ENCODE measurements at places on chromosomes 4 and X.

DNA sequence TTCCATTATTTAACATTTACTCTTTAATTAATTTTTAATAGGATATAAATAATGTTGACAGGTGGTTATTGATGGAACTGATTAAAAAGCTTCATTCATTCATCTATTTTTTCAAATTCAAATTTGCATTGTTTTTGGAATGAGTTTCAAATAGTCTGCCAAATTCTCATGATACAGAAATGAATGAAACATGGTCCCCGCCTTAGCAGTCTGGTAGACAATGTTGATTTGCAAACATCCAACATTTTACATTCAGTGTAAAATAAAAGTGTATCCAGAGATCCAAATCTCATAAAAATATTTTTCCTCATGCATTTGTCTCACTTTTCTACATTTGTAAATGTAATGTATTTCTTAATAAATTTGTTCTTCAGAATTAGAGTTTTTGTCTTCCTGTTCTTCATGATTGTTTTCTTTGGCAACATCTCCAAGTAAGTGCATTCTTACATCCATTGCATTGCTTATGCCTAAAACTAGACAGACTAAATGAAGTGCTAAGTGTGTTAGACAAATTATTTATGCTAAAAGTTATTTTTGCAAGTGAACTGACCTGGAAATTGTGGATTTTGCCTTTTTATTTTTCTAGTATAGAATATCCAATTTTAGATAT, 142.3 kb downstream of the PCDH18 start:
- DNase-seq, result no peak

DNA sequence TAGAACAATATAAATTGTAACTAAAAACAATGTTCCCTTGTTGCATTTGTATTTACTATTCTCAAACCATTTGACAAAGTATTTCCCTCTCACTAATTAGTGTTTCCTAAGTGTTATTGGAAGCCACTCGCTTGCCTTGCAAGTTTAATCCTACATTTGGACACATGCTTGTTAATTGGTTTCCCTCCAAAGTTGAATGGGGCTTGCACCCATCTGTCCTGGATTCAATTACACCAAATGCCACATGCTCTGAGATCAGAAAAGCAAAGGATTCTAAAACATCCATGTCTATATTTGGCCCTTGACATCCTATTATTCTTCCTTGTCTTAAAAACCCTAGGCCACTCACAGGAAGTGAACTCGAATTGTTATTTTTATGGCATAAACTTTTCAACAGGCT, 146.6 kb downstream of the AMELX start:
- no peak for DNase-seq

- DNase-seq, result no peak
These were observed 206.7 kb downstream of the MGST2 start for GRCh38 chr4:139872274-139872673.

- DNase-seq, result no peak
These were observed 83.6 kb downstream of the GAB1 start for GRCh38 chr4:143420227-143420626.

DNA sequence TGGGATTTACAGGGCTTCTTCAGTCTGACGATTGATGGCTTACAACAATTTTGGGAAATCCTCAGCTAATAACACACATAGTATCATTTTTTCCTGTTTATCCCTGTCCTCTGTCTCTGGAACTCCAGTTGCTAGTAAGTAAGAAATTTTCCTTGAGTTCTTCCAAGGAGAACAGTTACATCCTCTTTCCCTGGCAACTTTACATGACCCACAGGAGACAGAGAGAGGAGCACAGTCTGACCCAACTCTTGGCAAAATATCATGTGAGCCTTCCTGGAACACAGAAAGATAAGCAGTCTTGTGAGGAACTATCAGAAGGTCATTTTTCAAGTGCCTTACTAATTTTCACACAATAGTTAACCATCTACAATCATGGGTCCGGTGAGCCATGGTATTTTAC, 578.7 kb upstream of the PABPC4L start:
- no peak for DNase-seq

DNA sequence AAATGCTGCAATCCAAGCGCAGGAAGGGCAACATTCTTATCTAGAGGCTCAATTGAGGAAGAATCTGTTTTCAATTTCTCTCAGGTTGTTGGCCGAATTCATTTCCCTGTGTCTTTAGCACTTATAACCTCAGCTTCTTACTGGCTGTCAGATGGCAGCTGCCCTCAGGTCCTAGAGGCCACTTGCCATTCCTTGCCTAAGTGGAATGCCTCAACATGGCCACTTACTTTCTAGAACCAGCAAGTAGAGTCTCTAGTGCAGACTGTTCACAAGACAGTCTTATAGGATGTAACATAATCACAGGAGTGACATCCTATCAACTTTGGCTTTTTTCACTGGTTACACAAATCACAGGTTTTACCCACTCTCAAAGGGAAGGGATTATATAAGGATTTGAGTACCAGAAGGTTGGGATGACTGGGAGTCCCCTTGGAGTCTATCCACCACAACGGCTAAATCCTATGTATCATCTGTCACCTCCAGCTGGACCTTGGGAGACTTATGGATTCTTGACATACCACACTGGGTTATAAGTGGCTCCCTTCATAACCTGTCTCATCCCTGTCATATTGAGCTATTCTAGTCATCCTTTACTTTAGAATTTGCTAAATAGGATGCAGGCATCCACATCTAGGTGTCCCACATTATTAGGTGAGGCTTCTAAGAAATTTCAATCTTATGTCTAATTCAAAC, 297.9 kb upstream of the CTSO start:
- no peak for DNase-seq

DNA sequence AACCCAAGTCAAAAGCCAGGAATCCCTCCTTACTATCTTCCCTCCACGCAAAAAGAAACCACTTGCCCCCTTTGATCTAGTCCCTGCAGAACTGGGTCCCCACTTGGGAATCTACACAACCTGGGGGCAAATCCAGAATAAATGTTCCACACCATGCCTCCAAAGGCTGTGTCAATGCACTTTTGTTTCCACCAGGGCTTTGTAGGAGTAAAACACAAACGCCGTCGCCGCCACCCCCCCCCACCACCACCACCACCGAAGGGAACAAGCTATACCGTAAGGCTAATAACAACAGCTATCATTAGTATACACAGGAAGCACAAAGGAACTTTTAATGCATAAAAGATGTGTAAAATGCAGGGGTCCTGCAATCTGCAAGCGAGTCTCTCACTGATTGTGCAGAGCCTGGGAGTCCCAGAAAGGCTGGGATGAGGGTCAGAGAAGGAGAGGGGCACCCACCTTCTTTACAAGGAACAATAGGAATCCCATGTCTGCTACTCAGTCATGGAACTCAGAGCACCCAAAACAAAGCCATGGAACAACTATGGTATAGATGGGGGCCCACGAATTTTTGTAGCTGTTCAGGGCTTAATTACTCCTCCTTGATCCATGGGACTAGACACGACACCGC, 13.2 kb downstream of the BCOR start:
- DNase-seq, result no peak

DNA sequence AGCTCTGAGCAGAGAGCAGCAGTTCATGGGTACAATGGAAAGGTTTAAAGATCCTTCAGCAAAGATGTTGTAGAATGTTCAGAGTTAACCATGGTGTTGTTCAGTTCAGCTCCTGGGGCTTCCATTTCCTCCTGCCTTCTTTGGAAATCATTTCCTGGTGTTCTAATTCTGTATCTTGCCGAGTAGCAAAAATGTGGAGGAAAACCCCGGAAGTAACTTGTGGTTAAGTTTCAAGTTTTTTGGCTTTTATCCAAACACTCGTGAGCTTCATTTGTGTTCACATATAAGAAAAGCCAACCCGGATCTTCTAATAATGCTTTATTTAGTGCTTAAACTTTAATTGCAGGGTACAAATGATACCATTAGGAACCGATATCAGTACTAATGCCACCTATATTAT, 33.6 kb upstream of the ARX start:
- no peak for DNase-seq

- DNase-seq, result no peak
These were observed 16.4 kb upstream of the EIF4E start for GRCh38 chr4:98945297-98945850.

DNA sequence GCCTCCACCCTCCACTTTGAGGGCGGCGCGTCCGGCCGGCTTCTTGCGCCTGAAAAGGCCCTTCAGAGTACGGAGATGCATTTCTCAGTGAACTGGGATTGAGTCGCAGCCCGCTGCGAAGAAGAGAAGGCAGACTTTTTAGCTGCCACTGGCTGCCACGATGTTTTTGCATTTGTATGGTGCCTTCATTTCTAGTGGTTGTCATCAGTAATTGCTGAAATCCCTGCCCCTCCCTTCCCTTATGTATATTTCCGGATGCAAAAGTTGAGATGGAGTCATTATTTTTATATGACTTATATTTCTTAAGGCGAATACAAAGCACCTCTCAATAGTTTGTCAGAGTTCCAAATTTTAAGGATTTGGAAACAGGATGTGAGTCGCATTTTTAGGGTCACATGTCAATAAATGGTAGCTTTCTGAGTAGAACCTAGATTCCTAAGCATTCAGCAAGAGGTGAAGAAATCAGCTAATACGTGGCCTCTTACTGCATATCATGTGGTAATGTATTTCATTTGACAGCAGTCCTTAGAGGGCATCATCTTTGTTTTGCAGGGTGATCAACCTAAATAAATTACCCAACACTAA, 658 bp downstream of the ATP6AP2 start:
- no peak for DNase-seq

DNA sequence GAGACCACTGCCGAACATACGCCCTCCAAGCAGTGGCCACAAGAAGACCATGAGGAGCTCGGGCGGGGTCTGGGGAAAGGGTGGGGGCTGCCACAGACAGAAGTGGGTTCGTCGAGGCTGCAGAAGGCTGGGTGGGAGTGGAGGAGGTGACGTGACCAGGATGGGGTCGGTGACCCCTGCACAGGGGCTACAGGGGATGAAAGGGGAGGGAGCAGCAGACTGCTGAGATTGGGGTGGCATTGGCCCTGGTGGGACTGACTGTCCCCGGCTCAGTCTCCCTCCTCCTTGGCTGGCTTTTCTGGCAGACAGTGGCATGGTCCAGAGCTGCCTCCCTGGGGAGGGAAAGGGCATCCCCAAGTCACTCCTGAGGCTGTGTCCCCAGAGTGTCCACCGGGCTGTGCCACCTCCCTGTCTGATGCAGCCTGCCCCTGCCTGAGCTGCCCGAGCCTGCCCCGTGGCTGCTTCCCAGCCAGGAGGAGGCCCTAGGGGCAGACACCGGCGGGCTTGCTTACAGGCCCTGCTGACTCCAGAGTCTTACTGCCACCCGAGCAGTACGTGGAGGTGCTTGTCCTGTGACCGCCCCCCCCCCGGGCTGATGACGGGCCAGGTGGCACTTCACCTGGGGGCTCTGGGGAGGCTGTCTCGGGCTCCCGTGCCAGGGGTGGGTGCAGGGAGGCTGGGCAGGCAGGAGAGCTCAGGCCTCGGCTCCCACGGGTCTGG, 7.2 kb downstream of the SH3BP2 start:
- no peak for DNase-seq

DNA sequence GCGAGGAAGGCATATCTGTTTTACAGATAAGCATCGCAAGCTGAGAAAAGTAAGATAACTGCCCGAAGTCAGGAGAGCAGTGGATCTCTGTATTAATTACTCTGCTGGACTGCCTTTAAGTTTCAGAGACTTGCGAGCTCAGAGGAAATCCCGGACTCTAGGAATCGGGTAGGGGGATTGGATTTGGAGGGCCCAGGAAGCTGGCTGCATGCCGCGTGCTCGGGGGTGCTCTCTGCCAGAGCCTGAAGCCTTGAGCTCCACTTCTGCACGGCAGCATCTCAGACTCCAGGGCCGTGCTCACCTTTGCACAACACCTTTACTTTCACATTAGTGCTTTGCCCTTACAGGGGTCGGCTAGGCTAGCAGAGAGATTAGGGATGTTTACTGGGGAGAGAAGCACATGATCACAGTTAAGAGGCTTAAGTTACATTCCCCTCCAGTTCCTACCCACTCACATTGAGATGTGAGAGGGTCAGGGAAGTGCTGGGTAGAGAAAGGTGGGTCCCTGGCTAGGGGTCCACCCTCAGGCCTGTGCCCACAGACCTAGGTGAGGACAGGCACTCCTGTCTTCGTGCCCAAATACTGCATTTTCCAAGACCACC, 57.0 kb downstream of the TRIML1 start:
- DNase-seq, result no peak

GRCh38 chr4:19752599-19752998, 499.1 kb upstream of the SLIT2 start:
- no peak for DNase-seq

GRCh38 chr4:68451246-68452211, 4.3 kb downstream of the TMPRSS11E start:
- no peak for DNase-seq

DNA sequence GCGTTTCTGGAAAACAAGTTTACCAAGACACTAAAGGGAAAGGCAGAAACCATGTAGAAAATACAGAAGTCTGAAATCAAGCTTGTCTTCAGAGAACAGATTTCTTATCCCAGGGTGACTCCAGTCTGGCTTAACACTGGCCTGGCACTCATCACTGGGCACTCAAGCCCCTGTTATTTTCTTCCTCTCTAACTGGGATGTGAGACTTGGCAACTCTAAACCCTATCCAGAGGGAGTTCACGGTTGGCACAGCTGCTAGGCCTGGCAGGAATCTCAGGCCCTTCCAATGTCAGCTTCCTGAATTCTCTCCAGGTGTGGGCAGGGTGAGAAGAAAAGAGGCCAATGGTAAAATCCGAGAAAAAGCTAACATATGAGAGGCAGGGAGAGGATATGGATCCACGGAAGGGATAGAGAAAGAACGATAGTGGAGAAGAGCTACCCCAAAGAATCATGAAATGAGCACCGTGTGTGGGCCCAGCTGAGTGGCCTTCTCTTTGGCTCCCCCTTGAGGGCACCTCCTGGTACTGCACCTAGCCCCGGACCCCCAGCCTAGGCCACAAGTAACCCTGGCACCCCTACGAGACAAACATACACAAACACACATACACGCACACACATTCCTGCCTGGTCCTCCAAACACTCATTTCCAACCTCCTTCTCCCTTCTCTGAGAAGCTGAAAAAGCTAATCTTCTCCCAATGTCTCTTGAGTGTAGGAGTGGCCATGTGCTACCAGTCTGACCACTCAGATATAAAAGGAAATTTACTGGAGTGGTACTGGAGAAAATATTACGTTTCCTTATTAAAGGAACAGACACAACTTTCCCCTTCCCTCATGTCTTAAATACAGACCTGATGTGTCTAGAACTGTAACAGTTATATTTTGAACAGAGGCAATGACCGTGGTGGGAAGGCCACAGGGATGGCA, 16.6 kb upstream of the PTCHD1 start:
- DNase-seq, result no peak

- DNase-seq, result no peak
These were observed 109.6 kb upstream of the FTHL17 start for GRCh38 chrX:31181377-31182000.

- no peak for DNase-seq
These were observed 144.3 kb upstream of the SMAD1 start for GRCh38 chr4:145337391-145337790.

DNA sequence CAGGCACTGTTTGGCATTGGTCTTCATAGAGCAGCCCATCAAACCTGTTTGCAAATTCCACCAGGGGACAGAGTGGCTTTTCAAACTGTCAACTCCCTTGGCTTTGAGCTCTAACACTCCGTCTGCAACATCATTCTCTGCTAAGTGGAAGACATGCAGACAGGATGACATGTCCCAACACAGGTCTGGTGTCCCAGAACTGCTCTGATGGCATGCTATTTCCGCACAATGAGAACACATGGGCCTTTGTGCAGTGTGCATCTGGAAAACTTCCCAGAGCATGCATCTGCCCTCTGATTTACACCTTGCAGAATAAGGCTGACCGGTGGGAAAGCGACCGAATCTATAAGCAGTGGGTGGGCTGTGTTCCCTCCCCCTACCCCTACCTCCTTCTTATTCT, 212.8 kb upstream of the GYPA start:
- no peak for DNase-seq

- DNase-seq, result no peak
These were observed 59.3 kb downstream of the PSAPL1 start for GRCh38 chr4:7375427-7375826.

All from NCI-H2081 treated with DMSO at 0.1 percent for 48 hours (cell line).